ENCODE measurements at places on chromosomes 16 and 17.

GRCh38 chr16:51084074-51084928, 66.8 kb downstream of the SALL1 start:
- no peak overlapping the region for H3K27ac ChIP-seq
- no peak for DNase-seq
- H3K4me1 ChIP-seq = no peaks in the 10 kb centered on the region
- H3K27me3 ChIP-seq = no peaks in the 10 kb centered on the region
- no peak overlapping the region for H3K4me3 ChIP-seq
- no peaks in the 10 kb centered on the region for H3K36me3 ChIP-seq

DNA sequence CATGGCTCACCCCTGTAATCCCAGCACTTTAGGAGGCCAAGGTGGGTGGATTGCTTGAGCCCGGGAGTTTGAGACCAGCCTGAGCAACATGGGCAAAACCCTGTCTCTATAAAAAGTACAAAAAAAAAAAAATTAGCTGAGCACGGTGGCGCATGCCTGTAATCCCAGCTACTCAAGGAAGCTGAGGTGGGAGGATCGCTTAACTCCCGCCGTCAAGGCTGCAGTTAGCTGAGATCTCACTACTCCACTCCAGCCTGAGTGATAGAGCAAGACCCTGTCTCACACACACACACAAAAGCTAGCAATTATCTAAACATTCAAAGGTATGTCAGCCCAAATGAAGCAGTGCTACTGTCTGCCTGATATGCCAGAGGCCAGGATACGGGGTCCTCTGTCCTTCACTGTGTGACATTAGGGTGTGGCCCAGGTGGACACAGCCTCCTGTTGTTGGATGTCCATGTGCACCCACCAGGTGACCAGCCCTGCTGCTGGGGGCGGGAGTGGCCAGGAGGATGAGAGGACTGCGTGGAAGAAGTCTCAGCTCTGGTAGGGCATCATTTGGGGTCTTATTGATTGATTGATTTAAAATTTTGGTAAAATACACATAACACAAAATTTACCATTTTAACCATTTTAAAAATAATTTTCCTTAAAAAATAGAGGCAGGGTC, 3.9 kb downstream of the NLRC3 start:
- no peaks in the 10 kb centered on the region for H3K27me3 ChIP-seq
- H3K4me3 ChIP-seq = no peak overlapping the region
- H3K36me3 ChIP-seq = no peaks in the 10 kb centered on the region
- no peak for DNase-seq

DNA sequence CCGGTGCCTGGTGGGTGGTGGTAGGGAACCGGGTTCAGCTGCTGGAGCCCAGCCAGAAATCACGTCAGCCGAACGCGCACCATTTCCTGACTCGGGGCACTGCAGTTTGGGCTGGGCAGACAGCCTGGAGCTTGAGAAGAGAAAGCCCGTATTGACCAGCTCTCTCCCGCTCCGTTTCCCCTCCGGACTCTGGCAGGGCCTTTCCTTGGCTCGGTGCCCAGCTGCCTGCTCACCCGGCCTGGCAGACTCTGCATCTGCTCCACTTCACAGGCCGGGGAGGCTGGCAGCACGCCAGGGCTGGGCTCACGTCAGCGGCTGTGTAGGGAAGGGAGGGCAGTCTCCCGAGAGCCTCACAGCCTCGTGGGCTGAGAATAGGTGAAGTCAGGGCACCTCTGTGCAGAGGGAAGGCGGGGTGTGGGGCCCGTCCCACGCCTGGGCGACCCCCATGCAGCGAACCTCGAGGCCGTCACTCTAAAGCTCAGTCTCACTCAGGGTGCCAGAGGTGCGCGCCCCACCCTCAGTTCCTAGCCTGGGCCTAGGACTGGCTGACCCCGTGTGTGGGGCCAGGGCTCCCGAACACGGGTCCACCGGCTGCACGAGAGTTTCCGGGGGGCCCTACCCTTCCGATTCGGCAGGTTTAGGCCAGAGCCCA, 59.1 kb downstream of the OR1D5 start:
- H3K4me3 ChIP-seq = no peak overlapping the region
- peak overlapping the region; percentile 77 for H3K27ac ChIP-seq
- no peaks in the 10 kb centered on the region for H3K36me3 ChIP-seq

GRCh38 chr16:73355981-73356380, 308.1 kb upstream of the ZFHX3 start:
- H3K4me3 ChIP-seq = no peak overlapping the region
- no peaks in the 10 kb centered on the region for H3K27me3 ChIP-seq
- H3K27ac ChIP-seq = no peak overlapping the region

DNA sequence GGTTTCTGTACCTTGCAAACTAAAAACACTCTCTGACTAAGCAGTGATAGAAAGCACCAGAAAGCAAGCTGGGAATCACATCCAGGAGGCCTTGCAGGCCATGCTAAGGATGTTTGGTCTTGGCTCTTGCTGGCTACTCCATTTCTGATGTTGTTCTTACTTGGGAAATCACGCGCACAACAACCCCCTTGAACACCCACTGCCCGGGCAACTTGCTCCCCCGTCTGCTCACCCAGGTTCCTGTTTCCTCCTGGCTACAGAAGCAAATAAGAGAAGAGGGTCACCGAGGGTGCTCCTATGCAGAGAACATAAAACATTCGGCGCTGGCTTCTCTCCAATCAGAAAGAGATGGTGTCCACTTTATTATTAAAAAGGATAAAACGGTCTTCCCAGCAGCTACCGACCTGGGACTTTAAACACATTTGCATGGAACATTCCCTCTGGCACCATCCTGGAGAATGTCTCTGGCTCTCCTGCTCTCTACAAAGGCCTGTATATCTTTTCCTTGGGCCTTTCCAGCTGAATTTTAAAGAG, 271.2 kb upstream of the RPL38 start:
- H3K4me3 ChIP-seq = no peak overlapping the region
- no peaks in the 10 kb centered on the region for H3K4me1 ChIP-seq
- no peaks in the 10 kb centered on the region for H3K36me3 ChIP-seq
- no peaks in the 10 kb centered on the region for H3K27me3 ChIP-seq
- no peak overlapping the region for H3K27ac ChIP-seq
- DNase-seq = no peak
